ENCODE measurements at places on chromosomes 12 and 14.

DNA sequence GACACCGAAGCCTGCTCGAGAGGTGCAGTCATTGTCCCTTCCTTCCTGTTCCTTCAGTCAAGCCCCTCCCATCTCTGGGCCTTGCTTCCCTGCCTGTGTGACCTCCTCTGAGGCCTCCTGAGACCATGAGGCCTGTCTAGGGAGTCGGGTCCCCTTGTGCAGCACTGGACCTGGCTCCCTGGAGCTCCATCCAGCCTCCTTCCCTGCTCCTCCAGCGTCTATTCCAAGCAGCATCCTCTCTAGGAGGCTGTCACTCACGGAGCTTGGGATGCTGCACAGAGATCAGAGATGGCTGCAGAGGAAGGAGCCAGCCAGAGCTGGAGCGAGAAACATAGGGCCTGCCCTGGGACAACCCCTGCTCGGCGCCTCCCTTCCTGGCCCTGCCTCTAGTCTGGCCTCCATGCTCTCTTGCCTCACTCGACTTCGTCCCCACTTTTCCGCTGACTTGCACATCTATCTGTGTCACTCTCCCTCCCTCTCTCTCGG is 142.7 kb downstream of the BCL11B start:
- no peak for DNase-seq

GRCh38 chr12:12546314-12546772 is 16.3 kb downstream of the DUSP16 start:
- no peak for DNase-seq

- DNase-seq = no peak
Observed at GRCh38 chr14:71063351-71063750, 156.1 kb downstream of the PCNX1 start.

DNA sequence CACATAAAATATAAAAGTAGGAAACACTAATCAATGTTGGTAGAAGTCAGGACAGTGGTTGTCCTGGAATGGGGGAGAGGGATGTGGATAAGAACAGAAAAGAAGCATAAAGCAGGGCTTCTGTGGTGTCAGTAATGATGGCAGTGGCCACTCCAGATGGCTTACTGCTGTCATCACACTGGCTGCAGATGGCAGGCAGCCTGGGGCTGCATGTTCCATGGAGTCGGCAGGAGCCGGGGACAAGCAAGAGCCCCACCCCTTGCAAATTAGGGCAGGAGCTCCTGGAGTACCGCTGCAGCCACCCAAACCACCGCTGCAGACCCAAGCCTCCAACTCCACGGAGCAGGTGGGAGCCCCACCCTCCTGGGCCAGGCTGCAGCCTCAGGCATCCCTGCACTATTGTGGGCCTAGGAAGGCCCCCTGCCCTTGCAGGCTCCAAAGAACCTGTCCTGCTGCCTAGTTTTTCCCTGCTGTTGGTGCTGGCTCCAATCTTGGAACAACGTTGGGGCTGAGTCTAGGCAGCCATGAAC is 28.8 kb upstream of the SLC5A8 start:
- no peak for DNase-seq

DNA sequence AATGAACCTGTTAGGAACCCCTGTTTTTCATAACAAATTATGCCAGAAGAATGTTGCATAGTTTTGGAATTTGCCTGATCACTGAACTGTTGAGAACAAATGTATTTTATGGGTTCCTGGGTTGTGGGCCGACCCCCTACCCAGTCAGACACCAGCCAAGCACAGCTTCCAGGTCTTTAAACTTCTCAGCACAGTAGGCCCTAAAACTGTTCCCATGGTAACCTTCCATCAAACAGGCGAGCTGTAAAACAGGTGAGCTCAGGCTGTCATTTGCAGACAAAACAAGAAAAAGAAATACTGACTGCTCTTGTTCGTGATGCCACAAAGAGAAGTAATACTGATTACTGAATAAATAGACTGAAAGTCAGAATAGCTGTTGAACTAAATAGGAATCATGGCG is 147.0 kb downstream of the PTPRO start:
- DNase-seq = no peak

- DNase-seq = no peak
Observed at GRCh38 chr14:51513933-51514332, 137.8 kb upstream of the FRMD6 start.

- DNase-seq = peak; percentile 90
Observed at GRCh38 chr12:120234643-120235368, 30.7 kb downstream of the PXN start.

DNA sequence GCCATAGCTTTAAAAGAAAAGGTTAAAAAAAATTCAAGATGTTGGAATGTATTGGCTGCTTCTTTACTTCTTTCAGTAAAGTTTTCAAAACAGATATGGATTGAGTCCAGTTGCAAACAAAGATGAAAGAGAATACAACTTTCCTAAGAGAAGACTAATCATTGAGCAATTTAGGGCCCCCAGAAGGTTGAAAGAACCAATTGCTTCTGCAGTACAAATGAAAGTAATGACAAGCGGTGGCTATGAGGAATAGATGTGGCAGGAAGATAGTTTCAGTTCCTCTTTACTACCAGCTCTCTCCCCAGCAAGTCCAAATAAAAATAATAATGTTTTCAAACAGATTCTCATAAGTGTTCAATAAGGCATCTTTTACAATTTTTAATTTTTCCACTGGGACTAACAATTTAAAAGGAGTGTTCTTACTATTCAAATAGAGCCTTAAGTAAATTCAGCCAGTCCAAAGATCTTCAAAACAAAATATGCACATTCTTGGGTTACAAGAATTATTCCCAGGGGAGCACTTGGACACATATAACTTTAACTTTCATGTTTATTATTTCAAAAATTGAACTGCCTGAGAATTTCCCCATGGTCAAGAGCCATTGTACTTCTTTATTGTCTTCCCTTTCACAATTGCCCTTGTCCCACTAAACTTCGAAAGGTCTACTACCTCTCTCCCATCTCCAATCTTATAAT is 62.3 kb upstream of the PPP1R12A start:
- DNase-seq = no peak

DNA sequence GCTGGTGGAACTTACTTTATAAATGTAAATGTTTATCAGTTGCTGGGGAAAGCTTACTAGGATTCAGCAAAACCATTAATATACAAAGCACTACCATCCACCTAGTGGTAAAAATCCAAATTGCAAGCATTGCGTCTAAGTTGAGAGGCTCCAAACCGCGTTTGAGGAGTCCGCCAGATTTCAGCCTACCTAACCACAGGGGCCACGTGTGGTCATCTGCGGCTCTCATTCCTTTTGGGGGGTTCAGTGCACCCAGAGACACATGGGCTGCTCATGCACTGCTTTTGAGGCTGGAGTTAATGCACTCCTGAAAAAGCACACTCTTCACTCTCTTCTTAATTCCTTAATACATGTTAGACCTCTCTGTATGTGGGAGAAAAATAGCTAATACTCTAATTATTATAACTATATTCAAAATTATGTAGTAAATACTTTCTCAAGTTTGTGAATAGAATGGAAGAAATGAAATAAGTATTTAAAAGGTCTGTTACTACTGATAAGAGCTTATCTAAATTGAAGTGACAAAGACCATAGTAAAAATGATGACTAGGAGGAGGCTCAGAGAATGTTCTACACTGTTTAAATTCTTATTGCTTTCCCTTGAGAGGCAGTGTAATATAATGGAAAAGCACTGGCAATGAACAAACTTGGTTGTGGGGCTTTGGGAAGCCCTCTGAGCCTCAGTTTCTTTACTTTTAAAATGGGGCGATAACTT is 41.4 kb upstream of the MANSC4 start:
- DNase-seq = peak; percentile 84

DNA sequence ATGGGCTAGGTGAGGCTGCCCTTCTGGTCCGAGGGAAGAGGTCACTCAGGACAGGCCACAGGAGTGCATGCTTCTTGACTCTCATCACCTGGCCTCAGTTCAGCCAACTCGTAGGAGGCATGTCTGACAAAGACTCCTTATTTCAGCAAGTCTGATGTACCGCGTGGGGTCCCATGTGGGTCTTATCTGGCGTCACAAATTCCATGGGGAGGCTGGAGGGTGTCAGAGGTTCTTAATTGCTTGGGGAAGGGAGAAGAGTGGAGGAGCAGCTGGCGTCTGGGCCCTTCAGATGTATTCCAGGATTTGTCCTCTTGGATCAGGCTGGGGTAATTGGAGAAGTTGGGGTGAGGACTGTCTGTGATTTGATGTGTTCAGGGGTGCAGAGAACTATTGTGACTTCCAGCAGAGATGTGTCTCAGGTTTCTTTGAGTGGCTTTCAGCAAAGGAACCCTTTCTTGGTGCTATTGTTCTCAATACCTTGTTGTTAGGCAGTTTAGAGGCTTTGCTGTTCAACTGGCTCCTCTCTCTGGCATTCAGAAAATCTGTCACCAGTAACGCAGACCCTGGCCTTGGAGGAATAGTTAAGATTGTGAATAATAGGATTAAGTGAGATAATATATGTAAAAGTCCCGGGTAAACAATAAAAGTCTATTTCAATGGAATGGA is 60.1 kb downstream of the SUSD6 start:
- no peak for DNase-seq

DNA sequence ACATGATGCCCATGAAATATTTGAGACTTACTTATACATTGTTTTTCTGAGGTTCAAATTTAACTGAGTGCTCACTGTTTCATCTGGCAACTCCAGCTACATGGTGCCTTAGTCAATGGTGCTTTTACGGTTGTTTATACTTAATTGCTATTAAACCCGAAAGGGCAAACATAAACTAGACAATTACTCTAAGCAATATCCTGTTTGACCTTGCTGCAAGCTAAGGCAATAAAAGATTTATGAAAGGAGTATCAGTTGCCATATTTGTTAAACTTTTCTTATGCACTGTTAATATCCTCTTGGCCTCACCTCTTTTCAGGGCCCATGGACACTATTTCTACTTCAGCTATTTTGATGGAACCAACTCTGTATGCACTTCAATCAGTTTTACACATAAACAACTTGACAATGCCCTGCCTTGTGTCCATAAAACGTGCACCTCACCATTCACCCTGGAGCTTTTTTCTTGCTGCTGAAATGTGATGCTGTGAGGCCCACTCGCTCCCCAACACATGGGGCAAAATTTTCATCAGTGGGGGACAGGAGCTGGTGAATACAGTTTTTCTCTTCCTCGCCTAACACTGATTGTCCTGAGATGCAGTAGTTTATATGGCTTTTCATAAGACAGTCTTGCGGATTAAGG is 64.1 kb upstream of the HIF1A start:
- DNase-seq = no peak

DNA sequence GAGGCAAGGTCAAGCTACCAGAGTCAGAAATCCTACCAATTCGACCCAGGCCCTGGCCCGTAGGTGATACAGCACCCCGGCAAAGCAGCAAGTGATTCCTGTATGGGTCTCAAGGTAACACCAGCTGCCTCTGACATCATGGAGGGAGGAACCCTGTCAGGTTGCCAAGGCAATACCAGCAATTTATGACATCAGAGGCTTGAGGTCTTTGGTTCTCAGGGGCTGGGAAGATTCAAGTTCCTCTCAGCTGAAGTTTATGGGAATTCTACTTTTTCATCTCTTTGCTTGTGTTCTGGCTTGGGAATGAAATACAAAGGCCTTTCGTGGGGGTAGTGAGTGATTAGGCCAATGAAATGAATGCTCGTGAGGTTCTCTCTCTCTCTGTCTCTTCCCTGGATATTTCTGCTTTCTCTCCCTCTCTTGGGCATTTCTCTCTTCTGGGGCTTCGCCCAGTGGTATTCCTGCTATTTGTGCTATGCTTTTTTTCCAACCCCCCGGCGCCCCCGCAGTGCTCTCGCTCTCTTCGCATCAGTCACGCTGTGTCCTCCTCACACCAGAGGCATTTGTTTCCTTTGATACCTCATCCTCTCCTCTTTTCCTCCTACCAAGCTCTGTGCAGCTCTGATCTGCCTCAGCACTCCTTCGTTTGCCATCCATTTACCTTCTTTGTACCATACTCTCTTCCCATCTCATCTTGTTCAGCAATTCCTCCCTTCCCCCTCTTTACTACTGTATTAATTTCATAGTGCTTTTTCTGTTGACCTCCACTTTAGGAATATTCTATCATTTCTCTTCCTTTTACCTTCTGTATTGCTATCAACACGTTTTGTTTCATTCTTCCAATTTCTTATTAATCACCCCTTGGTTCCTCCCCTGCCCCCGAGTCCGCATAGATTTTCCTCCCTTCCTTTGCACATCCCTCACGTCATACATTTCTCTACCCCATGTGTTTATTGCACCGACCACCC is 2.9 kb downstream of the ZFHX2 start:
- no peak for DNase-seq

GRCh38 chr12:33703221-33703620 is 263.6 kb upstream of the SYT10 start:
- no peak for DNase-seq

GRCh38 chr12:111434680-111435338 is 29.1 kb downstream of the SH2B3 start:
- no peak for DNase-seq

DNA sequence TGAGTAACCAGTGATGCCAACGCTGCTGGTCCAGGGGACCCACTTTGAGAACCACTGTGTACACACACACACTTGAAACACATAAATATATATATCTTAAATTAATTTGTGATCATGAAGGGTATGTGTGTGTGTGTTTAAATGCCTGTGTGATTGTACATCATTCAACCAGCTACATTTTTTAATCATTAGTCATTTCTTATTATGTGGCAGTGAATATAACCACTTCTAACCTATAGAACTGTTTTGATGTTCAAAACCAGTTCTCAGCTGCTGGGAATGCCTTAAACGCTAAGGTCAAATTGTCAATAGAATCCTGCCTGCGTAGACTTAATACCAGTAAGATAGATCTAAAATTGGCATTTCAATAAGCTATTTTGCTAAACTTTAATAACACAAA is 330.0 kb downstream of the SYT1 start:
- DNase-seq = no peak

GRCh38 chr12:10919809-10920208 is 9.2 kb upstream of the PRH2 start:
- no peak for DNase-seq

GRCh38 chr12:49507139-49507538 is 31.7 kb upstream of the KCNH3 start:
- DNase-seq = no peak

DNA sequence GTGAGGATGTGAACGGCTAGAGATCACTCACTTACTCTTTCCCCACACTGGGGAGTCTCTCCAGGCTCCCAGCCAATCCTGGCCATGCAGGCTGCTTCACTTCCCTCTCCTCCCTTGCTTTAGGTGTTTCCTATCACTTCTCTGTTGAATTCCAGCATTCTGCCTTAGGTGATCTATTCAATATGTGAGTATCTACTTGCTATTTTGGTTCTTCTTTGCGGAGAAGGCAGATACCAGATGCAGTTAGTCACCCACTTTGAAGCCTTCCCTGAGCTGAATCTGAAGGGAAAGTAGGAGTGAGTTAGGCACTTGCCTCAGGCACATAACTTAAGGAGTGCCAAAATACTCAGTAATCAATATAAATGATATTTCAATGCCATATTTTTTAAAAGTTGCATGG is 36.0 kb upstream of the FAR2 start:
- DNase-seq = no peak
